CD8-positive, alpha-beta memory T cell (primary cell): ENCODE measurements at places on chromosomes 12 and 14. TPM values are rescaled to one million over a fixed set of nuclear protein-coding genes. Genes with fewer than 3 reads are reported as not detected.

The FOXG1 gene
- not detected for total RNA-seq

The CD69 gene
- total RNA-seq: 67.1 TPM

The BHLHE41 gene
- not detected for total RNA-seq

GRCh38 chr12:76878899-76879709, at the start of gene CSRP2:
CSRP2 (minus strand) TSS chr12:76879019; CDS start chr12:76866260, 12,759 bp downstream.
- DNase-seq: peak; percentile 30

The GPR68 gene
- total RNA-seq: 14.2 TPM

DNA sequence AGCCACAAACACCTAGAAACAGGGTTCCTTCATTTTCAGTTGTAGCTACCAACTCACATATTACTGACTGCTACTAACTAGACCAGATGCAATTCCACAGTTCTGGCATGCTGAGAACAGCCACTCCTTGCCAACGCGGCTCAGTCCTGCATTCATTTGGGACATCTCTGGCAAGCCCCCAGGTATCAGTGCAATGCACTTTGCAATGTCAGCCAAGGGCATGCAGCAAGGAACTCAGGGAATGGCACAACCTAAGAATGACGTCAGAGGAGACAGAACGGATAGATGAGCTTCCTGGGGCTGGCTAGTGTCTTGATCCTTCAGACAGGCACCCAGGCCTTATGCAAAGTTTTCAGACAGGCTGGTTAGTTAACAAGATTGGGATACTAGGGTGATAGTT, 29.6 kb downstream of the MAP3K9 start:
- no peak for DNase-seq

GRCh38 chr12:54148560-54149429, 40.0 kb downstream of the SMUG1 start:
- no peak for DNase-seq

The NPFF gene
- total RNA-seq: not detected

GRCh38 chr12:27802936-27803335, 22.9 kb upstream of the MANSC4 start:
- no peak for DNase-seq

- DNase-seq: no peak
Measured at GRCh38 chr14:73712071-73712506, 2.1 kb downstream of the PNMA1 start.

The ADAM20 gene
- total RNA-seq: 0.29 TPM

- DNase-seq: no peak
Measured at GRCh38 chr12:104792570-104792969, 165.5 kb downstream of the SLC41A2 start.

DNA sequence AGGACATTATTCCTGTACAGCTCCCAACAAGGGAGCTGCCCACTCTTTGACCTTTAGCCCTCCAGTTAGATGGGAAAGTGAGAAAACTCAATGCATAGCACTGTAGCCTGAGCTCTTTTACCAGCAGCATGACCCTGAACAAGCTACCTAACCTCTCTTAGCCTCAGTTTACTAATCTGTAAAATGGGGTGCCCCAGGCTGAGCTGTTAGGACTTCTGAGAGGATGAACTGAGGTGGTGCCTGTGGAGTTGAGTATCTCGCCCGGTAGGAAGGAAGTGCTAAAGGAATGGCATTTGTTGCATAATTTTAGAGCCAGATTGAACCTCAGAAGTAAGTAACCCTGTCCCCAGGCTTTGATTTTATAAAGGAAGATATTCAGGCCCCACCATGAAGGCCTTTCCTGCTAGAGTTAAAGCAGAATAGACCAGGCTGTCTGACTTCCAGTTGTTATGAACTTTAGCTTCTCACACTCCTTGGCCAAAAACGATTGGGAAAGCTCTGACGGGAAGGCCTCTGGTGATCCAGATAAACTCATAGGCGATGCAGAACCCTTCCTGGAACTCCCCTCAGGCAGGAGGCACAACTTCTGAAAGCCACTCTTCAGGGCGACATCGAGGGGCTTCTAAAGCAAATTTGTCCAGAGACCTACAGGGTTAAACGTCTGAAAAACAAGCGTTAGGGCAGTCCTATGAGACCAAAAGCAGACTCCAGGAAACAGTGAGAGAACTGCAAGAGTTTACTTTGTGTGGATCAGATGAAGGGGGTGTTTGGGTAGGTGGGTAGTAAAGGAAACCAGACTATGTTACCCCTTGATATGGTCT, 2.5 kb upstream of the SERPINA10 start:
- DNase-seq: no peak

DNA sequence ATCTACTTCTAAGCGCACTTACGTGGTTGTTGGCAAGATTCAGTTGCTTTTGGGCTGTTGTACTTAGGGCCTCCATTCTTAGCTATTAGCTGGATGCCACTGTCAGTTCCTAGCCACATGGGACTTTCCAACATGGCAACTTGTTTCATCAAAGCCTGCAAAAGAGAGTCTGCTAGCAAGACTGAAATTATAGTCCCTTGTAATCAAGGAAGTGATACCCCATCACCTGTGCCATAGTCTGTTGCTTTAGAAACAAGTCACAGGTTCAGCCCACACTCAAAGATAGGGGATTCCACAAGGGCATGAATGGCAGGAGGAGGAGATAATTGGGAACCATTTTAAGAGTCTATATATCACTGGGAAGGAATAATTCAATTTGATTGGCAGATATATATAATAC, 27.1 kb upstream of the SLC17A8 start:
- no peak for DNase-seq

The POTEG gene
- not detected for total RNA-seq

The TUNAR gene
- not detected for total RNA-seq

DNA sequence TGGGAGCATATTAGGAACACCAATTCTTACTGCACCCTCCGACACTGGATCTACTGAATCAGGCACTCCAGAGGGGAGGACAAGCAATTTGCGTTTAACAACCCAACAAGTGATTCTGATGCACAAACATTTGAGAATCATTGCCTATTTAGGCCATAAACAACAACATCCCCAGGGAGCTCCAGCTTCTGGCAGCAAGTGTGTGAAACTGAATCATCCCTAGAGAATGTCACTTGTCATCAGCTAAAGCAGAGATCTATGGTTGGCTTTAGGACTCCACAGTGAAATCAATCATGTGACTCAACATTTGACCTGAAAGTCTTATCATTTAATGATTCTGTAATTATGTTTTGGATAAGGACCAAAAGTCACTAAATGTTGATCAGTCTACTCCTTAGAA, 505.0 kb upstream of the FLRT2 start:
- DNase-seq: no peak

The PAX9 gene
- total RNA-seq: not detected

The HCAR3 gene
- total RNA-seq: not detected
